Activated CD4-positive, alpha-beta T cell treated with anti-CD3 and anti-CD28 coated beads, Interleukin-2, amount 50 U/mL, for 1 hour (primary cell): ENCODE measurements at places on chromosomes 1 and 21.
A peak's percentile ranks its signal among the peaks of the same experiment; 100 is the strongest.

DNA sequence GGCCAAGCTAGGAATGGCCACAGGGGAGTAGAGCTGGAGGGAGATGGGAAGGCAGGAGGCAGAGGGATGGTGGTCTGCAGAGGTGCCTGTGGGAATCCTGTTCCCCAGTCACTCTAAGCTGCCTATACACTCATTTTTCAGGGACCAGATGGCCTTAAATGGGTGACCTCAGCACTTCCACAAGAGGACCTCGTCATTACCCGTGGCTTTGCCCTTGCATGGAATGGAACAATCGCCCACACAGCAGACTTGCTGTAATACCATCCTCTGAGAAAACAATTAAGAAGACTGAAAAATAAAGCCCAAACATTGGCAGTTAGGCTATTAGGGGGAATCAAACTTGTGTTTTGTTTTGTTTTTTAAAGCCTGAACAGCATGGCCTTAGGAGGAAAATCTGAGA lies 12.9 kb upstream of the TNN start:
- DNase-seq, result no peak

DNA sequence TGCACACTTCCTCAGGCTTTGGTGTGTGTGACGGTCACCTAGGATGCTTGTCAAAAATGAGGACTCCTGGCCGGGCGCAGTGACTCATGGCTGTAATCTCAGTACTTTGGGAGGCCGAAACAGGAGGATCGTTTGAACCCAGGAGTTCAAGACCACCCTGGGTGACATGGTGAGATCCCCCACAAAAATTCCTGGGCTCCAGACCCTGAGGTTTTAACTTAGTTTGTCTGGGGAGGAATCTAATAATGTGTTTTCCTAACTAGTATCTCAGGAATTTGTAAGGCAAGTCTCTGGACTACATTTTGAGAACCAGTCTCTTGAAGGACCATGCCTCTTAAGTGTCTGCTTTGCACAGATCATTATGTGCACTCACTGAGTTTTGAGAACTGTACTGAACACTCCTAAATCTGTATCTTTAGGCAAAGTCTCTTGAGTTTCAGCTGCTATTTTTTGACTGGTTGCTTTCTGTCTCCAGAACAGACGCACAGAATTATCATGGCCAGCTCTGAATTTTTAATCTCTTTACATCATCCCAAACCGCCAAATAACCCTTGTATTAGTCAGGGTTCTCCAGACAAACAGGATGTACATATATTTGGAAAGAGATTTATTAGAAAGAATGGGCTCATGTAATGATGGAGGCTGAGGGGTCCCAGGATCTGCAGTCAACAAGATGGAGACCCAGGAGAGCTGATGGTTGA lies 45.5 kb upstream of the VANGL1 start:
- DNase-seq, result no peak

GRCh38 chr1:208858738-208859137 lies 614.6 kb upstream of the PLXNA2 start:
- DNase-seq, result no peak

DNA sequence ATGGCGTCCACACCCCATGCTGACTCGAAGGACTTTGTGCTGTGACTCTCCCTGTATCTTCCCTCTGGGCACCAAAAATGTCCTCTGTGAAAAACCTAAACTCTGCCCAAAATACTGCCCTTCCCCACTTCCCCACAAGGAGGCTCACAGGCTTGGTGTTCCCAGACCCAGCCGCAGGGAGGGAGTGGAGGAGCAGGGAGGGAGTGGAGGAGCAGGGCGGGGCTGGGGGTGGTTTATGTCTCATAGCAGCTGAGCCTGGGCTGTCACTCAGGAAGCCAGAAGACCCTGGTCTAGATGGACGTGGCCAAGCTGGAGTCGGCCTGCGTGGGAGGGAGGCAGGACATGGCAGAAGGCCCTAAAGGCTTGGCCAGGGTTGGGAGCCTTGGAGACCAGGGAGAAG lies 461.7 kb downstream of the PTPRU start:
- no peak for DNase-seq

DNA sequence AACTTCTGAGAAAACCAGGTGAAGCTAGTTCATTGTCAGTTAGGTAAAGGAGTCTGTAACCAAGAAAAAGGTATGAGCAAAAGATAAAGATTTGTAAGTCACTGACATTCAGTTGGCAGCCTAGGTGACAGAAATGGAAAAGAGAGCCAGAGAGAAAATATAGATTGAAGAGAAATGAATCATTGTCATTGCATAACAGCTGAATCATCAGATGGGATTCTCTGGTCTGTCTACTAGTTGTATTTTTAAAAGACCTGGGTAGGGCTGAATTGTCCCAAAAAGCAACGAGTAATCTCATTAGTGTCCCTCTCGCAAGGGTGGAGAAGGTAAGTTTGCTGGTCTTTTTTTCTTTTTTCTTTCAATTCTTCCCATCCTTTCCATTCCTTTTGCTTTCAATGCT lies 36.6 kb downstream of the PTGS2 start:
- DNase-seq, result no peak

DNA sequence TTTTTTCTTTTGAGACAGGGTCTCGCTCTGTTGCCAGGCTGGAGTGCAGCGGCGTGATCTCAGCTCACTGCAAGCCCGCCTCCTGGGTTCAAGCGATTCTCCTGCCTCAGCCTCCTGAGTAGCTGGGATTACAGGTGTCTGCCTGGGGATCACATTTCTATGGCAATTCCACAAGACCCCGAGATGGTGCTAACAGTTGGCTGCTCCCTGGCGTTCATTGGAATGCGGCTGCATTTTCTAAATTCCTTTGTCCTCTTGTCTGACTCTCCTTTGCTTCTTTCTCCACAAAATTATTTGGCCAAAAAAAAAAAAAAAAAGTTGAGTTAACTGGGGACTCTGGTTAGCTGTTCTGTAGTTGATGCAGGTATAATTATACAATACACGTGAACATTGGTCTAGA lies 176.4 kb downstream of the ETS2 start:
- DNase-seq, result no peak

GRCh38 chr1:21508580-21509350 lies 458 bp upstream of the ALPL start:
- DNase-seq, result peak; percentile 57

DNA sequence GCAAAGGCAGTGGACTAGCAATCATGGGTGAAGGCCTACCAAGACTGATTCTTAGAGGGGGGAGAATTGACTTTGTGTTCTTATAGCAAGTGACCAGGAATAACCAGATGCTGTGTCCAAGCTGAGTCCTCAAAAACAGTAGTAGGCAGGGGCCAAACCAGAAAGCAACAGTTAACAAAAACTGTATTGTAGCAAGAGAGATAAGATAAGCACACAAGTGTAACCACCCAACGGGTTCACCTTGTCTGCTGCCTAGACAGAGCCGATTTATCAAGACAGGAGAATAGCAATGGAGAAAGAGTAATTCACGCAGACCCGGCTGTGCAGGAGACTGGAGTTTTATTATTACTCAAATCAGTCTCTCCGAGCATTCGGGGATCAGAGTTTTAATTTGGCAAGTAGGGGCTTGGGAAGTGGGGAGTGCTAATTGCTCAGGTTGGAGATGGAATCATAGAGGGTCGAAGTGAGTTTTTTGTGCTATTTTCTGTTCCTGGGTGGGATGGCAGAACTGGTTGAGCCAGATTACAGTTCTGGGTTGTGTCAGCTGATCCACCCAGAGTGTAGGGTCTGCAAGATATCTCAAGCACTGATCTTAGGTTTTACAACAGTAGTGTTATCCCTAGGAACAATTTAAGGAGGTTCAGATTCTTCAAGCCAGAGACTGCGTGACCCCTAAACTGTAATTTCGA lies 8.3 kb upstream of the CSRP1 start:
- no peak for DNase-seq

DNA sequence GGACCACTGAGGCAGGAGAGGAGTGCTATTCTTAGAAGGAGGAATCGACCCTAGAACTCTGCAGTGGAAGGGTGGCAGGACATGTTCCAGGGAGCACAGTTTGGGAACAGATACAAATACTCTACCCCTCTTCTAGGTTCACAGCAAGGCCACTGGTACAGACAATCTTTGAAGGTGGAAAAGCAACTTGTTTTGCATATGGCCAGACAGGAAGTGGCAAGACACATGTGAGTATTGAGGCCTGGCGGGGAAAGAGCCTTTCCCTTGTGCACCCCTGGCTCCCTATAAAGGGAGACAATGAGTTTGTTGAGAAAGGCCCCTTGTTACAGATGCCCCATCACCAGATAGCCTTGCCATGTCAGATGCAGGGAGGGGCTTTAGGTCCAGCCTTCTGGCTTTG lies 17.8 kb downstream of the KIF2C start:
- DNase-seq, result no peak

DNA sequence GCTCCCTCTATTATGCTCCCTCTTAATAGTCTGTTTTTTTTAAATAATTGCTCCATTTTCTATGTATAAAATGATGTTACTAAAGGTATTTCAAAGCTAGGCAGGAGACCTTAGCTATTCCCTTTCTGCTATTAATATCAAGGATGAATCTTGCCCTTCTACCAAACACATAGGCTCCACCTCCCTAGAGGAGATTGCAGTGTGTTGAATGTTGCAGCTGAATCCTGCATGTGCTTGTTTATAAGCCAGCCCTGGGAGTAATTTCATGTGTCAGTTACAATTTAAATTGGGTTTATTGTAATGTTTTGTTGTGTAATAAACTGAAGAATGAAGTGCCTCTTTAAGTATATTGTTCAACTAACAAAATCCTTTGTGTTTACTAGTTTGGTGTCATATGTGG lies 66.0 kb downstream of the TMEM200B start:
- no peak for DNase-seq

- no peak for DNase-seq
Measured at GRCh38 chr1:34839526-34840305, 19.8 kb downstream of the SMIM12 start.

DNA sequence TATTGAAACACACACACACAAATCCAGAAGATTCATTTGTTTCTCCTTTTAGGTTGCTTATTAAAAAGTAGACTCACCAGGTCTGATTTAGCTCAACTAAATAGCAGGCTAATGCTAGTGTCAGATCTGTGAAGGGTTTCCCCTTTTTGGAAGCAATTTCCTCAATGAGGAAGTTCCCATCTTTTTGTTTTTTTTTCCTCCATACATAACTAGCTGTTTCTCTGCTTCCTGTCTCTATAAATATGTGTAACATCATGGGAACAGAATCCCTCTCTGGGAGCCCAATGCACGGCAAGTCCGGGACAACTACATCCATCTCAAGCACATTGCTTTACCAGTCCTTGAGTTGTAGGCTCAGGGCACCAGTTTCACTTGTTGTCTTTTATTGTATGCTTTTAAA lies 1421.1 kb downstream of the PLA2G4A start:
- DNase-seq, result no peak

DNA sequence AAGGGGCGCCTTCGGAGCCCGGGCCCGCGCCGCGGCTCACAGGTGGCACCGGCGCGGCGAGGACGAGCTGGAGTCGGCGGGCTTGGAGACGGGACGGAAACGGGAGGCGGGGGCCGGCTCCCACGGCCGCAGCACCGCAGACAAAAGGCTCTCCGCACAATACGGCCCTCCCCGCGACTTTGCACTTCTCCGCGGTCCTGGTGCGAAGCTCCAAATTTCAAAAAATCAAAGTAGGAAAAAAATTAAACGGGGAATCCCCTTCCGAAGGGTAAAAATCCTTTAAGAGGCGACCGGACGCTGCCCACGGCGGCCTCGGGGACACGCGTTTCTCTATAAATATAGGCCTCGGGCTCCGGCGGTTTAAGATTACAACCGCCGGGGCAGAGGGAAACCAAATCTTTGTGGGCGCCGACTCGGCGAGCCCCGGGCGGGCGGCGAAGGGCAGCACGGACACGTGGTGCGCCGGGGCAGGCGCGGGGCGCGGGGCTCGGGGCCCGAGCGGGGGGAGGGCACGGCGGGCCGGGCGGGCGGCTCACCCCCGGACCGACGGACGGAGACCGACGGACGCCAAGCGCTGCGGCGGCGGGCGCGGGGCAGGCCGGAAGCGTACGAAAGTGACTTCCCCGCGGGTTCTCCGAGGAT lies 453 bp downstream of the PABPC4 start:
- peak; percentile 18 for DNase-seq

- no peak for DNase-seq
Measured at GRCh38 chr1:60502506-60502905, 428.9 kb upstream of the C1orf87 start.

- no peak for DNase-seq
Measured at GRCh38 chr1:39413902-39414528, 77.4 kb upstream of the BMP8A start.

GRCh38 chr1:32066489-32066873 lies 6.3 kb upstream of the TMEM39B start:
- DNase-seq, result no peak

DNA sequence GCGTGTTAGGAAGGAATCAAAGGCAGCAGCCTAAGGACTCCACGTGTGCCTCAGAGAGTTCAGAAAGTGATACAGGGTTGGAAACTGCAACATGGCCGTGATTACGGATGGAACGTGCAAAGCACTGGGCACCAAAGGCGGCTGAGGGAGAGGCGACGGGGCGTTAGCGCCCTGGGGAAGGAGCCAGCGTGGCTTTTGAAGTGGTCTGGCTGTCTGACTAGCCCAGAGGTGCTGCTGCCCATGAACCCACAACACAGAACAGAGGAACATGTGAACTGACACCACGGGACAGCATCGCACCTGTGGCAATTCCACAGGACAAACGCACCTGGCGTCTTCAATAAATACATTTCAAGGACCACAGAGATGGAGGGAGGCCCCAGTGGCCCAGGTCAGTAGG lies 18.0 kb upstream of the TMEM52 start:
- DNase-seq, result no peak

DNA sequence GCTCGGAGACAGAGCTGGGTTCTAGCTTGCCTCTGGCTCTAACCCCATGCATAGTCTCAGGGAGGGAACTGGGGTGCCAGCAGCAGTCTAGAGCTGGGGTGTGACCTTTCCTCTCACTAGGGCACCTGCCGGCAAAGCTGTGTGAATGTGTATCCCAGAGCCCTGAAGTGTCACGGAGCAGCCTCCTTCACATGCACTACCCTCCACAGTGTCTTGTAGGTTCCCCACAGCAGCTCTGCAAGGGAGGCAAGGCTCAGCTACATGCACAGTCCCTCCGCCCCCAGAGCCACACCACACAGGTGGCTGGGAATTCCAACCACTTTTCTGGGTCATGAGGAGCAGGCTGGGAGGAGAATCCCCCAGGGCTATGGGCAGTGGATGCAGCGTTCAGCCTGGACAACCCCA lies 7.7 kb upstream of the HPCA start:
- DNase-seq, result no peak

- DNase-seq, result no peak
Measured at GRCh38 chr1:230047114-230047865, 19.7 kb upstream of the GALNT2 start.

DNA sequence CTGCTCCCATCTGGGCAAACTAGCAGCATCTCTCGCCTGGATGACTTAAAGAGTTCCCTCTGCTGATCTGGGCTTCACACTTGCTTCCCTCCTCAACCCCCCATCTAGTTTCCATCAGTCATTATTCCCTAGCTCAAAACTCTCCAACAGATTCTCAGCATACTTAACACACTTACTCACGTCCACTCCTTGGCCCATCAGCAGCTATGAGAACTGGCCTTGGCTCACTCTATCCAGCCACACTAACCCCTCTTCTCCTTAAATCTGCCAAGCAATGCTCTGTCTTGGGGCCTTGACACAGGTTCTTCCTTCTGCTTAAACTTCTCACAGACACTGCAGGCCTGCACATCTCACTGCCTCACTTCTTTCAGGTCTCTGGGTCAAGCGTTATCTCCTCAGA lies 41.6 kb downstream of the GNG12 start:
- no peak for DNase-seq

- DNase-seq, result no peak
Measured at GRCh38 chr21:31087639-31088473, 49.6 kb upstream of the KRTAP19-8 start.

GRCh38 chr1:223652436-223652941 lies 13.0 kb downstream of the CAPN8 start:
- DNase-seq, result no peak
